ENCODE measurements at places on chromosomes 11 and 22.

GRCh38 chr11:62399172-62399877 lies 19.5 kb upstream of the SCGB1A1 start:
- DNase-seq = no peak

- no peak for DNase-seq
These were observed 12.0 kb downstream of the ST14 start for GRCh38 chr11:130171534-130171933.

DNA sequence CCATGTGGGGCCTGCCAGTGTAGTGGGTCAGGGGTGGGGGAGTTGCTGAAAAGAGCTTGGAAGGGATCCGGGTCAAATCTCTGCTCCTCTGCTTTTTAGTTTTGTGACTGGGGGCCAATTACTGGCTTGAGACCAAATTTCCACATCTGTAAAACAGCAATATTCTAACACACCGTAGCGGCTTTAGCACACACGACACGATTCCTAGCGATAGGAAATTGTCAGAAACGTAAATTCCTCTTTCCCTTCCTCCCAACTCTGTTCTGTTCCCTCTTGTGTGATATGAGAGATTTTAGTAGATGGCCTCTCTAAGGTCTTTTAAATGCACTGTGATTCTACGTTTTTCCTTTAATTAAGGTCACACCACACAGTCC lies 71.9 kb downstream of the MICAL2 start:
- no peak for DNase-seq

DNA sequence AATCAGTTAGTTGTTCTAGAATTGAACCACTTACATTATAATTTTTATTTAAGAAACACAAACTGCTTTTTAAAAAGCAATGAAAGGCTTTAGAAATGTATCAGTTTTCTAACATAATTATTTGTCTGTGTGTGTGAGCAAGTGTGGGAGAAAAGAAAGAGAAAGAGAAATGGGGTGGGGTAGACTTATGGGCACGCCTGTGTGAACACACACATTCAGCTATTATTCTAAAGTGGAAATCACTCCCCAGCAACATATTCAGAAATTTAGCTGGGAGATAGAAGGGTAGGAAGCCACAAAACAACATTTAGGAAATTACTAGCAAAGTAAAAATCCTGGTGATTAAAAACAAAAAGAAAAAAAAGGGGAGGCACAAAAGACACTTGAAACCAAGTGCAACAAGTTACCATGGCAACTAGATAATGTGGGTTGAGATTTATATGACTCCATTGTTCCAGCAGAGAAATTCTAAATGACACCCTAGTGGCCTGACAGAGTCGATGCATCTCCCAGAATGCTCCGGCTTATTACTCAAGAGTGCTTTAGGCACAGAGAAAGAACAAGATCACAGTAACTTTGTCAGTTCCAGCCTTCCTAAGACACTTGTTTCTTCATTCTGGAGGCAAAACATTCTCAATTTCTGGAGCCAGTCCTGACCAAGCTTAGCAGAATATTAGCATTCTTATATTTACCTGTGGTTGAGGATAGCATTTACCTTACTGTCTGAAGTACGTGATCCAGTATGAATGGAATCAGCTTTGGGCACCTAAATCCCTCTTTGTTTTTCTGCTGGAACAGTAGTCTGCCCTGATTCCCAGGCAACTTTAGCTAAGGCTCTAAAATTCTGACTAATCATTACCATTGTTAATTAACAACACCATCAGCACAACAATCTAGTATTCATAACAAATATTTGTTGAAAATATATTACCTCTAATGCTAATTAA lies 444.4 kb downstream of the DLG2 start:
- no peak for DNase-seq

- DNase-seq = no peak
These were observed 517.7 kb downstream of the ETS1 start for GRCh38 chr11:128069665-128070064.

- DNase-seq = no peak
These were observed 53.8 kb upstream of the CHRM4 start for GRCh38 chr11:46445192-46445919.

GRCh38 chr22:42938976-42939375 lies 76.0 kb downstream of the PACSIN2 start:
- no peak for DNase-seq
